NCI-H2081 treated with DMSO at 0.1 percent for 48 hours (cell line): ENCODE measurements at places on chromosomes 4 and X.

DNA sequence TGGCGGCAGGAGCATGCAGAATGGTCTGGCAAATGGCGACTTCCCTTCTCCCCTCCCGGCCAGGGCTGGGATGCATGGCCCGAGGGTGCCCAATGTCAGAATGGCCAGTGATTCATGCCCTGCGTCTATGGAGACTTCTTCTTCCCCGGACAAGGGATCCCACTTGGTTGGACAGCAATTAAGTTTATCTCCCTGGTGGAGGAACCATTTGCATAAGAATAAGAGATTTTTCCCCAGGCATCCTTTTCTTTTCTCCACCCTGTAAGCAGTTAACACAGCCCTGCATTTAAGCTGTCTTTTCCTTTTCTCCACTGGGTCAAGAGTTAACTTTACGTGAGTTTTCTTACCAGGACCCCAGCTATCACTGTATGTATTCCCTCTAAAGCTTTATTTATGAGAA is 856.6 kb downstream of the GLUD2 start:
- no peak for DNase-seq

DNA sequence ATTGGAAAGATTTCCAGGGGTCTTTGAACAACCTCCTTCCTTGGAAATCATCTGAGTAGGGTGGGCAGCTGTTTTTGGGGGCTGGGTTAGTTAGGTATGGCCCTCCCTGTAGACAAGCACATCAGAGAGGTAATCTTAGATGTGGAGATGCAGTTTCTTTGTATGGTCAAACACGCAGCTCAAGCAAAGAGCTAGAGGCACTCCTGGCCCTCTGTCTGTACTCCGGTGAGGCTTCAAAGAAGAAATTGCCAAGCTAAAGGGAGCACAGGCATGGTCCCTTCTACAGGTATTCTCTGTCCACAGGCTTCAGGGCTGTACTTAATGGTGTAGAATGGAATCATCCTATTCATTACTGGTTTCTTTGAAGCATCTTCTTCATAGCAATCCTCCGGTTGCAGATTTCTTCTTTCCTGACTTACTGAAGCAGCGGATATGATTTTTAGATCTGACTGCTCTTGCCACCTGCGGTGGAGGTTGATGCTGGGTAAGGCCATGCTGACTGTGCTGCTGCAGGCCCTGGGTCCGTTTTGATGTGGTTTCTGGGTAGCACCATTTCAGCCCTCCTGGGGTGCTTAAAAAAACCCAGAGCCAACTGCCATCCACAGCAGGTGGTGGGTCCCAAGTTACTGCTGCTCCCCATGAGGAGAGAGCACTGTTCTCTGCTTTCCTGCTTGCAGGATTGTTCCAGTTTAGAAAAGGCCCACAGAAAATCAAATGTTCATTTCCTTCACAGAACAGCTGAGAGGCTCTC is 318.9 kb upstream of the GATB start:
- no peak for DNase-seq

DNA sequence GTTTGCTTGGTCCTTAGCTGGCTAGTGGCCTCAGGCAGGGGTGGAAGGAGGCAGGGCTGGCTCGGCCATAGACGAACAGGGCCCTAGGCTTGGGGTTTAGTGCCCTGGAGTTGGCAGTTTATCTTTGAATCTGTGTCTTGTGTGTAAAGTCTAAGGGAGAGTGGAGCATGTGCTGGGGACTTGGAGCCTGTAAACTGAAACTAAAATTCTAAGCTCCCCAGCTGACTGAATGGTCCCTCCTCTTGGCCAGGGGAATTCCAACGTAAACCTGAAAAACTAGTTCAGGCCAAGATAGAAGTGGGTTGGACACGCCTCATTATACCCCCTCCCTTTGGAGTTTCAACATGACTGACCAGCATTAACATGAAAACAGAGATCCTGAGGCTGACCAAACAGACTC is 46.1 kb upstream of the GPR78 start:
- DNase-seq, result no peak

- DNase-seq, result no peak
Observed at GRCh38 chr4:139267301-139267700, 12.7 kb downstream of the MGARP start.

DNA sequence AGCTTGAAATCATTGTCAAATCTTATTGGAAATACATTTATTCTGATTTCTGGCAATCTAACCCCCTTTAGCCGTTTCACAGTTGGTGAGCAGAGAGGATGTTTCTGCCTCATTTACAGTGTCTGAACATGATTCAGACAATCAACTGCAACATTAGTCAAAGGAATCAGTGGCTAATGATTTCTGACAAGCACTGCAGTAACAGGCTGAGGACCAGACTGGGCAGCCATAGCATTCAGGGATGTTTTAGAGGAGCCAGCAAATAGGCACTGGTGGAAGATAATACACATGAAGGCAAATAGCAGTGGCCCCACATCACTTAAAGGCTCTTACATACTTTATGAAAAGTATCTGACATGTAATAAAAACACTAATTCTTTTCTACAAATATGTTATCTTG is 102.8 kb downstream of the TTC29 start:
- no peak for DNase-seq

DNA sequence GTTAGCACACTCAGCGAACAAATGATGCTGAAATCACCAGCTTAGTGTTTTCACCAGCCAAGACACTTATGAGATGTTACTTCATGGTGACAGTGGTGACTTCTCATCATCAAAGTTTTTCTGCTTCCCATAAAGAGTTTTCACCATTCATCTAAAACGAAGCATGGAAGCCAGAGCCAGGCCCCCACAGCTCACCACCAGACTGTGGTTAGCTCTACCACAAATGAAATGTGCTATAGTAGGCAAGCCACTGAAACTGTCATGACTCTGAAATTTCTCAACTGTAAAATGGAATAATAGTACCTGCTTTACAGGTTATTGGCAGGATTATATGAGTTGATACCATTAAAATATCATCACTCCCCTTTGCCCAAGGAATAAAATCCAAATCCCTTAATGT is 56.4 kb upstream of the HHIP start:
- no peak for DNase-seq

- no peak for DNase-seq
Observed at GRCh38 chr4:53479736-53480525, 102.5 kb downstream of the FIP1L1 start.

DNA sequence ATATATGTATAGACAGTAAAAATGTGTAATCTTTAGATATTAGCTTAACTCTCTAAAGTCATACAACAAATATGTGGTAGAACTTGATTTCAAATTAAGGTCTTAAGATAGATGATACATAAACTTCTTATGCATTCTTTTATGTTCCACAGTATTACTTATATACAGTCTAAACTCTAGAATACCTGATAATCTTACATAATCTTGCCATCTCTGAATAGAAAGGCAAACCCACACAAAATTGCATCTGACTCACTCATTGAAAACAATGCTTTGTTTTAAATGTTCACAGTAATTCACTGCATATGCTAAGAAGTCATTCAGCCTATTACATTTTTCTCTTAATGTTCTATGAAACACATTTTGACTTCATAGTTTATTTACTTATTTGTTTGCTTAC is 10.1 kb downstream of the SULT1B1 start:
- DNase-seq, result no peak

DNA sequence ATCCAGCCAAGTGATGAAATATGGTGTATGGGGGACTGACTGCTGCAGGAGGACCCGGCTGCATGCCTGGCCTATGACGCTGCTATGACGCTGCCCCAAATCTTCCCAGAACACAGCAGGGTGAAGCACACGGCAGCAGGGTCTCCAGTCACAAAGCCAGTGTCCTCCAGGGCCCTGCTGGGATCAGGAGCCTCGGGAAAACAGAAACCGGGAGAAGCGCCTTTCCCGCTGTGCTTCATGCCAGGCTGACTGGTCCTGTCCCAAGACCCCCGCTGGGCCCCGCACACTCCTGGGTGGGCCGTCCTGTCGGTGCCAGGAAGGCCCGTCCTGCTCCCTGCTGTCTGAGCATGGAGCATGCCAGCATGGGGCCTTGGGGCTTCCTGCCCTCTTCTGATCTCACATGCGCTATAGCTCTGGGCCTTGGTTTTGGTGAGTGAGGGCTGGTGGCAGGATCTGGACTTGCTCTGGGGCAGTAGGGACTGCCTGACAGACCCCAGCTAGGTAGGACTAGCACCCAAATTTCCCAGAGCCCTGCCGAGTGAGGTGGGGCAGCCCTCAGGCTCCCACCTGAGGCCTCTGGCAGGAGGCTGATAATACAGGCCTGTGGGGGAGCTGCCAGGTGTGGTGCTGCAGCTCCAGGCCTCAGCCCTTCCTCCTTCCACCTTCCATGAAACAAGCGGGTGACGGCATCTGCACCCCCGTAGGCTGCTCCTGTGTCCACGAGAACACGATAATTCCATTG is 64.0 kb downstream of the ACOX3 start:
- no peak for DNase-seq

DNA sequence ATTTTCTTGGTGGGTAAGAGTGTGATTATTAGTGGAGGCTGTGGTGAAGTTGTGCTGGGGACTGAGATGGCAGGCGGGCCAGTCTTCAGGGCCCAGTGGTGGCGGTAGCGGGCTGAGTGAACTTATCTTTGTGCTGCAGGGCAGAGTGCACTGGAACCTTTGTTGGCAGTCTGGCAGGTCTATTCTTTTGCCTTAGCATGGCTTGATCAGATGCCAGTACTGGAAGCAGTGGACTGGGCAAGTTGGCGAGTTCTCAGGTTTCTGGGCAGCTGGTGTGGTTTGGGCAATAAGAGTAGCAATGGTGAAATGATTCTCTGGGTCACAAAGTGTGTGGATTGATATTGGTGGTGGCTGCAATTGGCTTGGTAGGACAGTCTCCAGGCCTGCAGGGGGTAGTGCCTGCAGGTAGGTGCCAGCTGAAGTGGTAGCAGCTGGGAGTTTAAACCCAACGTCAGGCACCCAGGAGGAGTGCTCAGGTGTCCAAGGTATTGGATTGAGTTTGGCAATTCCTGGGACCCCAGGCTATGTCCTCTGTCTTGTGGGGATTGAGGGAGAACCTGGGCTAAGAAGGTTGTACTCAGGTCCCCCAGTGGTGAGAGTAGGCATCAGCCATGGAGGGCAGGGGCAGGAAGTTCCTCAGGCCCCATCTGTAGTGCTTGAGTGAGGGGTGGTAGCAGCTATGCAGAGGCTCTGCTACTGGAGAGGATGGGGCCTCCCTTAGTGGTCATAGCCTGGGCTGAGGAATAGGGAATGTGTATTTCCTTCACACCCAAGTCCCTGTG is 34.9 kb upstream of the SLC25A14 start:
- no peak for DNase-seq

DNA sequence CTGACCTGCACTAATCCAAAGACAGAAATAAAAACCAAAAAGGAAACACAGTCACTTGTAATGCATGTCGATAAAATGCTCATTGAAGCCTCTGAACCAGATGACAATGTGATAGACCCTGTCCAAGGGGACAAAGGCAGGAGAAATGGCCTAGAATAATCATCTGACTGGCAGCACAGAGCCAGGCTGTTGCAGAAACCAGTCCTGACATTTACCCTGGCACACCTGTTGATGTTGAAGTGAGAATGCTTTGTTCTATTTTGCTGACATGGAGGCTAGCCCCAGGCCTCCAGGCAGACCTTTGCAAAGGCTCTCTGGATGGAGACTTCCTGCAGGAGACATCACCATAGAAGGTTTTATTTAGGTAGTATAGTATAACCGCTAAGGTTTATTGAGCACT is 41.0 kb downstream of the TFDP3 start:
- no peak for DNase-seq

DNA sequence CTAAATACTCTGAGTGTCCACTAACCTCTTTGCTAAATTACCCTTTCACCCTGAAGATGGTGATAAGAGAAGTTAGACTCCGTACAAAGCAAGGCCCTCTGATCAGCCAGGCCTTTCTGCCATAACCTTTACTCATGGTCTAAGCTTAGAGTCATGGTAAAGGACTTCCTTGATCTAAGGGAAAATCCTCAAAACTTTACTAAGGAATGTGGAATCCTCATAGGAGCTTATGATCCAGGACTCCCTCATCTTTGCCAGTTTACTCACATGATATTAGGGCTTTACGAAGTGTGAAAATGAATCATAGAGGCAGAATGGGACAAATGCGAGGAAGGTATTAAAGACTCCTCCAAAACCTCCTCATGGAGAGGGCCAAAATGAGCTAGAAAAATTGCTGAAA is 7.9 kb upstream of the FAM13A start:
- DNase-seq, result no peak

DNA sequence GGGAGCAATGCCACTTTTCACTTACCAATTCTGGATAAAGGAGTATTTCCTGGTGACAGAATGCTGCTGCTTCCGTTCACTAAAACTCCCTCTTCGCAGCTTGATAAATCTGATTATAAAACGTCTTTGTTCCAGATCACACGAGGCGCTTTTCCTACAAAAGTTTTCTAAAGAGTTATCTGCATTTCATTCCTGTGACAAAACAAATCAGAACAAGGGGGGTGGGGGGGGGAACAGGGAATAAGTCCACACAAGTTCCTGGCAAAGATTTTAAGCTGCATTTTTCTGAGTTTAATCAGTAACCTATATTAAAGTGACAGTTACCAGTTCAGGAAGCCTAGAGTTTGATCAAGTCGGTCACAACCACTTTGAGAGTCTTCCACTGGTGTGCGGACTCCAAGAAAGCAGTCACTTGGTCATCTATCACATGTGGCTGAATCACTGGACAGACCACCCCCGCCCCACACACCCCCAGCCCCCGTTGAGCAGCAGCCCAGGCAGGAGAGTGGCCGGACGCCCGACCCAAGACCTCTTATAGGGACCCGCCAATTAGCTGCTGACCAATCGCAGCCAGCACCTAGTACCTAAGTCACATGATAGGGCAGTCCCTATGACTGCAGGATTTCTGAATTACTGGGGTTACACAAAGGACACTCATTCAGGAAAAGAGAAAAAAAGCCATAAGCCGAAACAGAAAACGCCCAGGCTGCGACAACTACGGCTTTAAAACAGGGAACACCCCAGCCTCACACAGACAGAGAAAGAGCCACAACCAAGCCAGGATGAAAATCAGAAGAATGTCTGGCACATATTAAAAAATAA is 569.3 kb upstream of the DIPK2B start:
- no peak for DNase-seq

GRCh38 chrX:12824944-12825343 is 33.7 kb downstream of the PRPS2 start:
- DNase-seq, result no peak

DNA sequence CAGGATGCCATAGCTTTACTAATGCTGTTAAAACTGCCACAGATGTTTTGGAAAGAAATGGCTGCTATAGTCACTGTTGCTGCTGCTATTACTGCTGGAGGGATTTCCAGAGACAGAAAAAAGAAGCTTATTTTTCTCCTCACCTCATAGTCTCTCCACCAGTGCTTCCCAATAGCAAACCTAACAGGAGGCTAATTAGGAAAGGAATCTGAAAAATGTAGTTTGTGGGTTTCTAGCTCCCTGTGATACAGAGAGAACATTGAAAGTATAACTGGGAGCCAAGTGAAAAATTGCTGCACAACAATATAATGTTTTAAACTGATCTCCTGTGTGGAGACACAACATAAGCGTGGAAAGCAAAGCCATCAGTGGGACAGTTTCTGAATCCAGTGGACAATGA is 8.6 kb upstream of the TSPAN7 start:
- no peak for DNase-seq

DNA sequence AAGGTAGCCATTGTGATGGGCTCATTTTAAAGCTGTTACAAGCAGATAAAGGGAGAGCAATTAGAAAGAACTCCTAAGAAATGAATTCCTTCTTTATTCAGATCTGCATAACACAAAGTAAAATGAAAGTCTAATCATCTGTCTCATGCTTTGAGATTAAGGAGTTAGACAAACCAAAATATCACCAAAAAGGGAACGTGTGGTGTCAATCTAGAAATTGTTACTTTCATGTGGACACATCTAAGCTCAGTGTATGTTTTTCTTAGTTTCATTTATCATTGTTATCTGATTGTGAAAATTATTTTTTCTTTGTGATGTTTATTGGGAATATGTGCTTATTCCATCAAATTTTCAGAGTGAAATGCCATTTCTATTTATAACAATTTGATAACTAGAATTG is 80.3 kb downstream of the BANK1 start:
- DNase-seq, result no peak
